Stimulated activated CD8-positive, alpha-beta memory T cell treated with anti-CD3 and anti-CD28 coated beads, Interleukin-2, amount 100 ng/mL, for 1 hour (primary cell): ENCODE measurements at places on chromosomes 13 and 19.
A peak's percentile ranks its signal among the peaks of the same experiment; 100 is the strongest.

GRCh38 chr13:106597186-106597585 lies 29.2 kb upstream of the ARGLU1 start:
- no peak for DNase-seq

DNA sequence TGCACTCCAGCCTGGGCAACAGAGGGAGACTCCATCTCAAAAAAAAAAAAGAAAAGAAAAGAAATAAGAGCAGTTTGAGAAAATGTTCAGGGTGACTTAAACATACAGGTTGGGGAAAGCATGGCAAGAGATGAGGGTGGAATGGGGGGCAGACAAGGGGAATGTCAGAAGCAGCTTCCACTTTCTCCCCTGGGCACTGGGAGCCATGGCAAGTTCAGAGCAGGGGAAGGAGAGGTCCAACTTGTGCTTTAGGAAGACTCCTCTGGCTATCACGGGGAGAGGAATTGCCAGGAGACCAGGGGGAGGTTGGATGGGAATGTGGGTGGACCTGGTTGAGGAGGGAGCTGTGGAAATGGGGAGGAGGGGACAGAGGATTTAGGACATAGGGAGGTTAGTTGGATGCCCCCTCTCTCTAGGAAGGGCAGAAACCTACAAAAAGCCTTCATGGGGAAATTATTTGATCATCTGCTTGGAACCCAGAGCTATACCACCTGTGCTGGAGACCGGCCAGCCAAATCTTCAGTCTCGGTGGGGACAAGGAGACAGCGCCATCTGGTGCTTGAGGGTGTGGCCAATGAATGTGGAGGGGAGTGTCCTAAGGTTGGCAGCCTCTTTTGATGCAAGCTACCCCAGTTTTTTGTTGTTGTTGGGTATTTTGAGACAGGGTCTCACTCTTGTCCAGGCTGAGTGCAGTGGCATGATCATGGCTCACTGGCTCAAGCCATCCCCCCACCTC lies 7.3 kb upstream of the STRN4 start:
- peak; percentile 50 for DNase-seq

- DNase-seq: no peak
These were observed 23.4 kb downstream of the CEBPG start for GRCh38 chr19:33396701-33397535.

GRCh38 chr19:55156202-55157063 lies 1.1 kb downstream of the TNNI3 start:
- peak; percentile 16 for DNase-seq

- DNase-seq: no peak
These were observed 7.8 kb downstream of the CEACAM18 start for GRCh38 chr19:51485960-51486660.

GRCh38 chr19:4399812-4400134 lies 574 bp downstream of the SH3GL1 start:
- no peak for DNase-seq

DNA sequence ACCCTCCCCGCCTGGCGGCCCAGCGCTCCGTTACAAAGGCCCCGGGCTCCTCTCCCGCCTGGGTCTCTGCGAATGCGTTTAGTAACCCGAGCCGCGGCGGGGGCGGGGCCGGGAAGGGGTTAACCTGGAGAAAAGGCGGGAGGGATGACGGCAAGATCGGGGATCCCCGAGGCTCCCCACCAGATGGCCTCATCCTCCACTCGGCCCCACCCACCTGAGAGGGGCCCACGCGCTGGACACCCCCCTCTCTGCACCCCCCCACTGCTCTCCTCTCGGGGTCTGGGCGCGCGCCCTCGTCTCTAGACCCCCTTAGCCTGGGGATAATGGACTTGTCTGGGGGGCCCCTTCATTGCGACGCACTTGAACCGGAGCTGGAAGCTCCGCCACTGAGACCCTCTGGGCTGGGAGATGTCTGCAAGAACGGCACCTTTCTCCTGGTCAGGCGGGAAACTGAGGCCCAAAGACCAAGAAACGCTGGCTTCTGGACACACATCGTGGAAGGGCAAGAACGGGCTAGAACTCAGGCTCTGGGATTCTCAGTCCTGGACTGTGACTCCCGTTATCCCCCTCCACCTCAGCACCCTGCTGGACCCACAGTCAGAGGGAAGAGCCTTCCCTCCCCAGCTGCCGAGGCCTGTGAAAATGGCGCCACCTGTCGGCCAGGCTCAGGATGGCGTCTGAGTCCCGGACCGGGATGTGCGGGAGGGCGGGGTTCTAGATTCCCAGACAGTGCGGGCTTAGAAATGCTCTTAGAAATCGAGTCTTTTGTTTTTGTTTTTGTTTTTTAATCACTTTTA lies 2.9 kb upstream of the LTBP4 start:
- peak; percentile 67 for DNase-seq

GRCh38 chr13:87234981-87235380 lies 436.2 kb upstream of the SLITRK5 start:
- DNase-seq: no peak

DNA sequence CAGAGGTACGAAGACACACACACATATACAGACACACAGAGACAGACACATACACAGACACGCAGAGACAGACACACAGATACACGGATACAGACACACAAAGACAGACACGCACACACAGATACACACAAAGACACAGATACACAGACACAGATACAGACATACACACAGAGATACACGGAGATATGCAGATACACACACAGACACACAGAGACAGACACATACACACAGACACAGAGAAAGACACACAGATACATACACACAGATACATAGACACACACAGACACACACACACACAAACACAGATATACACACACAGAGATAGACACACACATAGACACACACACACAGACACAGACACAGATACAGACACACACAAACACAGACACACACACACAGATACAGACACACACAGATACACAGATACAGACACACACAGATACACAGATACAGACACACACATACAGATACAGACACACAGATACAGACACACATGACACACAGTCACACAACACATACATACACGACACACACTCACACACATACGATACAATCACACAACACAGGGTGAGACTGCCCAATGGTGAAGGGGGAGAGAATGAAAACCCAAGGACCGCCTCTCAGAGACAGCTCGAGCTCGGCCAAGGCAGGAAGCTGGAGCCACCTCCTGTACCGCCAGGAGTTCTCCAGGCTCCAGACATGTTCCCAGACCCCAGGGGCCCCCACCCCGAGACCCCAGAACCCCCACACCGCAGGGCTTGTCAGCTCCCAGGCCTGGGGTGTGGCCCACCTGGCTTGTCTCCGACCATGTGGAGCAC lies 8.8 kb upstream of the CCER2 start:
- no peak for DNase-seq

- DNase-seq: no peak
These were observed 816.6 kb downstream of the UQCRFS1 start for GRCh38 chr19:28396287-28396831.

DNA sequence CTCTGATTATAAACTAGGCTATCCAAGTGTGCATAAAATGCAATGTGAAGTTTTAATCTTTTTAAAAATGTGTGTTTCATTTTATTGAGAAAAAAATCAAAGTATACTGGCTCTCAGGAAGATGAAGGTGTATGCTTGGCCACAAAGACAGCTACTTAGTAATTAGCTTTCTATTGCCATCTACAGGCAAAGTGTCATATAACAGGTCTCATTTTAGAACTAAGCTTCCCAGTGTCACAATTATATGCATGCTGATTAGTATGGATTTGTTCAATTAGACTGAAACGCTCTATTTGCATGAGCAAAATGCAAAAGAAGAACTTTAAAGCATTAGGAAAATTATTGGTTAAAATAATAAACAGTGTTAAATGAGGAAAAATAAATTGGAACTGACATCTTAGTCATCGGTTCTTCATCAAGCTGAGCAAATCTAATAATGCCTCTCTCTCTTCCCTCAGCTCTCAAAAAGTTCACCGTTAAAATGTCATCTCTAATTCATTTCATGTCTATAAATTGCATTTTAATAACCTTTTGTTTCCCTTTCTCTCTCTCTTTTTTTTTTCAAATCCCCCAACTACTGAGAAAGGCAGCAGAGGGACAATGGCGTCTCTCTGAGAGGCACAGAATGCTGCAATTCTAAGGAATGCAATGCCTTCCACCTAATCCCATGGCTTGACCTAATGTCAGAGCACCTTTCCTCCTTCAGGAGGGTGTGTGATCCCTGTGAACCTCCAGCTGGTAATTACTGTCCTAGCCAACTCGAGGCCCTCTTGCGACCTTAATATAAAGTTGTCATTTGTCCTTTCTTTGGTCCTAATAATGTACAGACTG lies 313.1 kb upstream of the MAB21L1 start:
- DNase-seq: no peak

- DNase-seq: no peak
These were observed 26.3 kb downstream of the SHANK1 start for GRCh38 chr19:50693064-50693975.

DNA sequence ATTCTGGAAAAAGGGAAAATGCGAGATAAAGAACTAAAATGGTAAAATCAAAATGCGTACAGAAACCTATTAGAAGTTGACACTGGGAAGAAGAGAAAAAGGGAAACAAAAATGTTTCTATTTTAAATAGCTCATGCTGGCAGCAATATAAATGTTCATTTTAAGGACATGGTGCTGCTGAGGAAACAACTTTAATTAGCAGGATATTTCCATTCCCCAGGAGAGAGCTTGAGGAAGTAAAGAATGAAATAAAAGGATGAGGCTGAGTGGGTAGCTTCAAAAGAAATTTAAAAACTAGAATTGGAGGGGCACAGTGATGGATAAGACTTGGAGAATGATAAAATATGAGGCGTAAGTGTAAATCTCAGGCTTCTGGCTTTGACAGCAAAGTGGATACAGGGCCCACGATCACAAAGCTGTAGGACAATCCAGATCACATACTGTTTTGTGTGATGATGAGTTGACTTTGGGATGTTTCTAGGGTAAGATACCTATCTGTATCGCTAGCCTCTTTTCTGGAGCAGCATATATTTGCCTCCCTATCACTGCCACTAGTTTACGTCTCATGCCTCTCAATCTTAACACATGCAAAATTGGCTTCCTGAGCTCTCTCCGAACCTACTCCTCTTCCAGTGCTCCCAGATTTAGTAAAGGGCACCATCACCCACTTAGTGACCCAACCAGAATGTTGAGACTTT lies 571.3 kb upstream of the MIR17HG start:
- DNase-seq: no peak

DNA sequence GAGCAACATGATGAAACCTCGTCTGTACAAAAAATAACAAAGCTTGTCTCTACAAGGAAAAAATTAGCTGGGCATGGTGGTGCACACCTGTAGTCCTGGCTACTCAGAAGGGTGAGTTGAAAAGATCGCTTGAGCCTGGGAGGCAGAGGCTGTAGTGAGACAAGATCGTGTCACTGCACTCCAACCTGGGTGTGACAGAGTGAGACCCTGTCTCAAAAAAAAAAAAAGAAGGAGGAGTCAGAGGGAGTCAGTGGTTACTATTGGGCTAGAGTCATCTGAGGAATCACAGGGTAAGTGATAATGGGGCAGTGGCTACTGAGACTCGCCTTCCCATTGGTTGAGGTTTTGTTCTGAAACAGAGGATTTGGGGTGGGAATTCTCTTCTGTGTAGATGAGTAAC lies 1.9 kb upstream of the GPI start:
- no peak for DNase-seq

DNA sequence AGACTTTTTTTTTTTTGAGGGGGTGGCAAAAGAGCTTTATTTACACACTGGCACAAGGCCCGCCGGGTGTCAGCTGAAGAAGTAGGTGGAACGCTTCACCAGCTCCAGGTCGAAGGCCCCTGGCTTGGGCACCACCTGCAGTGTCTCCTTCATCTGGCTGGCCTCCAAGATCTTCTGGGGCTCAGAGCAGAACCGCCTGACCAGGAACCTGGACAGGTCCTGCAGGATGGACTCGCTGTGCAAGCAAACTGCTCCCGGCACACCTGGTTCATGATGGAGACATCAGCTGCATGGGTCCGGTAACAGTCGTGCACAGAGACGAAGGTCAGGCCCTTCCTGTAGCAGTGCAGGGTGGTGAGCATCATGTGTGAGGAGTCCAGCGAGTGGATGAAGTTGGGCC lies 4.4 kb upstream of the CYP4F2 start:
- no peak for DNase-seq
